Right cardiac atrium (tissue), 5 donors: ENCODE measurements at places on chromosomes 3 and 15. TPM values are rescaled to one million over a fixed set of nuclear protein-coding genes. Genes with fewer than 3 reads are reported as not detected.

The ZNF717 gene
- 9.2 TPM for total RNA-seq

The FBXO40 gene
- 196 TPM for total RNA-seq

The RYK gene
- total RNA-seq: 53.1 TPM

The DCLK3 gene
- total RNA-seq: 0.03 TPM

The NR1I2 gene
- 0.18 TPM for total RNA-seq

The SNX22 gene
- total RNA-seq: 114 TPM

The FANCD2OS gene
- total RNA-seq: not detected

The CACNA1D gene
- total RNA-seq: 10.7 TPM

The LRRK1 gene
- total RNA-seq: 5.1 TPM
